ENCODE measurements at places on chromosomes 4 and X. TPM values are rescaled to one million over a fixed set of nuclear protein-coding genes. Genes with fewer than 3 reads are reported as not detected.

CRLF2 gene
- not detected for total RNA-seq

PAGE2B gene
- not detected for total RNA-seq

MAP7D2 gene
- total RNA-seq, result 6.5 TPM

MXRA5 gene
- 1.3 TPM for total RNA-seq

NSUN7 gene
- total RNA-seq, result 4.7 TPM

PRICKLE3 gene
- total RNA-seq, result 4.2 TPM

XKRX gene
- total RNA-seq, result 0.41 TPM

VCX2 gene
- total RNA-seq, result not detected

FRMPD3 gene
- 1.8 TPM for total RNA-seq

GRCh38 chr4:151718984-151719955 lies 41.5 kb downstream of the GATB start:
- DNase-seq, result no peak

DNA sequence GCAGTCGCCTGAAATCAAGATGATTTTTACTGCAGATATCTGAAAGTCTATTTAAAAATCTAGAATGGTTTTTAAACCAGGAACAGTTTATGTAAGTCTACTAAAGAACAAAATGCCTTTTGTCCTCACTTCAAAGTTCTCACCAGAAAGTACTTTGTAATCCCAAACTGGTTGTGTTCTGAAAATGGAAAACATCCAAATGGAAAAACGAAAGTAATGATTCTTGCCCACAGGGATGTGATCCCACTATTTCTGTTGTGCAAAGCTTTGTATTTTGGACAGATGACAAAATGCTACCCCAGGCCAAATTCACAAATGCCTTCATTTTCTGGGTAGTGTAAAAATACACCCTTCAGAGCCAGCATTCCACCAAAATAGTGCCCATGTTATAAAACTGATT lies 265.5 kb upstream of the FTHL17 start:
- DNase-seq, result no peak

DNA sequence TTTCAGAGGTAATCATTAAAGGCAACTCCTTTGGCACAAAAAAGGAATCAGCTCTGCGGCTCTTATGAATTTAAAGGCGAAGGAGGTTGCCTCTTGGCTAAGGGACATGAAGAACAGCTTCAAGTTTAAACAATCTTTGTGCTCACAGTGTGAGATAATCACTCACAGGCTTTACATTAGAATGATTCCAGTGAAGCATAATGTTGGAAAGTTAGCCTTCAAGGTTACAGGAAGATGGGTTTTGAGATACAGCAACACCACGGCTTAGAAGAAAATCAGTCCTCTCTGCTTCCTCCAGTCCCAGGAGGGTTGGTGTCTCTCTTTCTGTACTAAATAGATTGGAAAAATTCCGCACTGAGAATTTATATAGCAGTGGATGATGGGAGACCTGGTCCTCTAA lies 11.6 kb upstream of the SCD5 start:
- no peak for DNase-seq

- DNase-seq, result no peak
Measured at GRCh38 chrX:72346302-72346949, 40.7 kb upstream of the CITED1 start.

DNA sequence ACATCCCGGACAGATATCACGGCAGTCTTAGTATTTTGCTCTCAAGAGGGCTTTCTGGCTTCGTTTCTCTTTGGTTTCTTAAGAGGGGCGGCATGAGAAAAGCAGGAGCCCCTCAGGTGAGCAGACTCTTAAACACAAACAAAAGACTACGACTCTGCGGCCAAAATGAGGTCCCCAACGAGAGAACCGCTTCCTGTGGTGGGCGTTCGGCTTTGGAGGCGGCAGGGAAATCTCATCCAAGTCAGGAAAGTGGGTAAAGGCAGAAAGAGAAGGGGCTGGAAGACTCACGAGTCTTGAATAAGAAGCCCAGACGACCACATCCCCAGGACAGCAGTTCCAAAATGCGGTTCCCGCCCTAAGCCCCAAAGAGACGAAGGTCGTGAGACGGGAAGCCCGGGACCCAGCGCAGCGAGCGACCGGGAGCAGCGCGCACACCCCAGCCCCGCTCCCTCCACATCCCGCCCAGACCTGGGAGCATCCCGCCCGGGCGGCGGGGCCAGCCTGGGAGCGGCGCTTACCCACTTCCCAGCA lies 409 bp downstream of the UGDH start:
- DNase-seq, result no peak

DNA sequence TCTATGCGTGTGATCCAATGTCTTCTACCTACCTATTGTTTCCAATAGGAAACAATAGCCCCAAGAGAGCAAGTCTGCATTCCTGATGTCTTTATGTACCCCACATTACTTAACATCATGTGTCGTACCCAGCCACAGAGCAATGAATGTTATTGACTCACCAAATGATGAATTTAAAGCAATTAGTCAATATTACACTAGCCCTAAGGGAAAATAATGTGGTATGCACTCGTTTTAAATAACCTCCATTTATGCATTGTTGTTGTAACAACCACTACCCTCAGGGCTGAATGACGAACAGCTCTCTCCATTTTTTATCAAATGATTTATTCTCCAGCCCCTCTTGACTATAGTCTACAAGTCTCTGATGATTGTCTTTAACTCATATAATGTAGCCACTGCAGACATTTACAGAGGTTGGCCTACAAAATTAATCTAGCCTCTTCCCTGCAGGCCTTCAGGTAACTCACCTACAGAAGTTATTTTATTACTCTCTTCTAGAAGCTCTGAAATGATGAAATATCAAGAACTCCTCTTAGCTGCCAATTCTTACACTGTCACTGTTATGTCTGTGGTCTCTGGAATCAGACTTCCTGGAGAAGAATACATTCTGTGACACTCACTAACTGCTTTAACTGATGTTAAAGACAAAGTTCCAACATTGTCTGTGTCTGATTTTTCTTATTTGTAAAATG lies 601.7 kb upstream of the GRIA3 start:
- DNase-seq, result no peak

GRCh38 chr4:44725726-44726037 lies 674 bp downstream of the GNPDA2 start:
- DNase-seq, result no peak

DNA sequence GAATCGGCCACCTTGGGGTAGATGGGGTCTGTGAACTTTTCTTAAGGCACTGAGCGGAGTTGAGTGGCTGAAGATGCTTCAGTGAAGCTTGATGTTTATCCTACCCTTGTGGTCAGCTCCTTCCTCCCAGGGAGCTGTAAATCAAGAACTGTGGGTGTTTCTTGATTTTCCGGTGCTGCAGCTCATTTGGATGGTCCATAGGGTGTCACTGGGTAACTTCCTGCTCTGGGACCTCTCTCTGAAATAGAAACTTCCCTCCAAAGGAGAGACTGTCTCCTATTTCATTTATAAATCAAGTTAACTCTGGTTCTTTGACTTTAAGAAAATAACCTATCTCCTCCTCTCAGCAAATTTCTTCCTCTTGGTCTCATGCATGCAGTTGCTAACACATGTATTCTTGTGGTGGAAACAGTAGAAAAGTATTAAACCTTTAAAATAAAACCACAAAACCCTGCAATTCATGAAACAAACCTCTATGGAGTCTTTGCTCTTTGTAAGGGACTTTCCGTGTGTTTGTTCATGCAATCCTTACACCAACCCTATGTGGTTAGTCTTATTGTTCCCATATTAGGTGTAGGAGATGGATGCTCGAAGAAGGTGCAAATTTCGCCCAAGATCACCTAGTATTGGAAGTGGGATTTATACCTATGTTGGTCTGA lies 110.3 kb downstream of the SHROOM3 start:
- no peak for DNase-seq

- no peak for DNase-seq
Measured at GRCh38 chr4:10063544-10064300, 42.4 kb upstream of the SLC2A9 start.

GRCh38 chrX:39936886-39937770 lies 160.6 kb downstream of the BCOR start:
- no peak for DNase-seq

DNA sequence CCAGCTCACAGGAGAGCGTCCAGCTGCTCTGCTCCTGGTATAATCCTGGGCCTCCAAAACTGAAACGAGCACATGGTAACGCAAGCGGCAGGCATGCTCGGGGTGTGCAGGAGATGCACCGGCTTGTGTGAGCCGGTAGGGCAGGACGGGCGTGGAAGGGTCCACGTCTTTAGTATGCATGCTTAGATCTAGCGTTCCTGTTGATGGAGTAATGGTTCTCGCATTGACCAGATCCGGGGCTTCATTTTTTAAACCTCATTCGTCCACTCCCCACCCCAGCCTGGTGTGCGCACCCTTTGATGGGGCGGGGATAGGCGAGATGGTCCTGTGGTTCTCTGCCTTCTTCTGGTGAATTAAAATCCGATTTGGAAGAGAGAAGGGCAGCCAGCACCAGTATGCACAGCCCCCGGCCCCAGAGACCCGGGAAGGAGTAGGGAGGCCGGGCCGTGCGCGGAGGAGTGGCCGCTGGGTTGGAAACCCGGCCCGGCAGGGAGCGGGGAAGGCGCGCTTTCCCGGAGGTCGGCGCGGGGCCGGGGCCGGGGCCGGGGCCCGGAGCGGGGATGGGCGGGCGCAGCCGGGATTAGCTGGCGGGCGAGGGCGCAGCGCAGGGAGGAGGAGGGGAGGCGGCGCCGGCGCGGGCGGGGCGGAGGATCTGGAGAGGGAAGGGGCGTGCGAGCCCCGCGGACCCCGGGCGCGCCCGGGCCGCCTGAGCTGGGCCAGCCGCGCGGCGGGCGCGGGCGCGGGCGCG lies 39.9 kb downstream of the FAM149A start:
- DNase-seq, result peak; percentile 69

GRCh38 chr4:7713757-7714156 lies 225.9 kb downstream of the AFAP1 start:
- DNase-seq, result no peak

DNA sequence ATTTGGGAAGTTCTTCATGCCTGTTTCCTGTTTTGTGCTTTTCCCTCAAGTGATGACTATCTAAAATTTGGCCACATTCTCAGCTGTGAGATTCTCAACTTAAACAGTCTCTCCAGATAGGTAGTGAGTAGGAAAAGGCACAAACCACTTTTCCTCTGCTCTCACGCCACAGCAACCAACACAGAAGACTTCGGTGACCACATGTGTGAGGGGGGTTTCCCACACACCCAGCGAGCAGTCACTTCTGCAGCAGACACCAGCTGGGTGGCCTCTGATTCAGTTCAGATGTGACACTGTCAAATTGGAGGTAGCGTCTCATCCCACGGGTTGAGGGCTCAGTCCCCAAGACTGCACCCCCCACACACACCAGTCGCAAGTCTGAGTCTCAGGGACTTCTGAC lies 25.1 kb upstream of the CLDN34 start:
- no peak for DNase-seq

- no peak for DNase-seq
Measured at GRCh38 chr4:53935780-53936179, 128.6 kb downstream of the CHIC2 start.

DNA sequence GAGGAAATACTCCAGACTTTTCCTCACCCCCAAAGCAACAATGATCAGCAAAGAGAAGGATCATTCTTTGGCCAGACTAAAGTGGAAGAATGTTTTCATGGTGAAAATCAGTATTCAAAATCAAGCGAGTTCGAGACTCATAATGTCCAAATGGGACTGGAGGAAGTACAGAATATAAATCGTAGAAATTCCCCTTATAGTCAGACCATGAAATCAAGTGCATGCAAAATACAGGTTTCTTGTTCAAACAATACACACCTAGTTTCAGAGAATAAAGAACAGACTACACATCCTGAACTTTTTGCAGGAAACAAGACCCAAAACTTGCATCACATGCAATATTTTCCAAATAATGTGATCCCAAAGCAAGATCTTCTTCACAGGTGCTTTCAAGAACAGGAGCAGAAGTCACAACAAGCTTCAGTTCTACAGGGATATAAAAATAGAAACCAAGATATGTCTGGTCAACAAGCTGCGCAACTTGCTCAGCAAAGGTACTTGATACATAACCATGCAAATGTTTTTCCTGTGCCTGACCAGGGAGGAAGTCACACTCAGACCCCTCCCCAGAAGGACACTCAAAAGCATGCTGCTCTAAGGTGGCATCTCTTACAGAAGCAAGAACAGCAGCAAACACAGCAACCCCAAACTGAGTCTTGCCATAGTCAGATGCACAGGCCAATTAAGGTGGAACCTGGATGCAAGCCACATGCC lies 89.7 kb downstream of the TET2 start:
- DNase-seq, result no peak

- no peak for DNase-seq
Measured at GRCh38 chr4:71163317-71163716, 169.9 kb downstream of the DCK start.

DNA sequence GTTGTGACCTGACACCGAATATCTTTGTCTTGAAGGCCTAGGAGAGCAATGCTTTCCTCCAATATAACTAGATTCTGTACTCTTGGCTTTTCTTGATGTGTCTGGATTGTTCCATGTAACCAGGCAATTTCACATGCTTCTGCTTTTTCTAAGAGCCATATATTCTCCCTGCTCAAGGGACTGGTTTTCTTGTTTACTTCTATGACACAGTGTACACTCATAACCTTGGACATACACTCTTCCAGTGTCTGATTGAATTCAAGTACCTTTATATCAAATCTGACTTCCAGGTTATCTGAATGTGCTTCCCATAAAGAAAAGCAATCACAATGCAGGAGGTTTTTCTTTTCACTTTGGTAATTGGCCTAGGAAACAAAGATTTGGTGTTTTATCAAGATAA lies 17.4 kb upstream of the EIF4E start:
- DNase-seq, result no peak
